ENCODE measurements at places on chromosomes 3 and 15.

GRCh38 chr3:64264501-64265109 is 39.3 kb upstream of the PRICKLE2 start:
- peak; percentile 38 for DNase-seq

DNA sequence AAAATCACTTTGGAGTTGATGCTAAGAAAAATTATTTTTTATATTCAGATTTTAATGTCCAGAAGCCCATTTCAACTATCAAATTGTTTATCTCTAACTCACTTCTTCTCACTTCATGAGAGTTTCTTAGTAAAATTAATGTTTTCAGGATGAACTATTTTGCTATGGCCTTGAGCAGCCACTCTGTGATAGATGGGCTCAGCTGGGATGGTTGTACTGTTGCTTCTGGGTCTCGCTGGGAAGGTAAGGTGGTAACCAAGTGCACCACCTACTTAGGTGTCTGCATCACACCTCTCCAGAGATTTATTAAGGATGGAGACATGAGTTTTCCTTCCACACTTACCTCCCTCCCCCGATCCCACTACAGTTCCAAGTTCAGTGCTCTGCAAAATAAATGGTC is 110.3 kb upstream of the ATP2B2 start:
- DNase-seq = no peak

- peak; percentile 17 for DNase-seq
Observed at GRCh38 chr3:141104151-141104821, 53.1 kb downstream of the SPSB4 start.

DNA sequence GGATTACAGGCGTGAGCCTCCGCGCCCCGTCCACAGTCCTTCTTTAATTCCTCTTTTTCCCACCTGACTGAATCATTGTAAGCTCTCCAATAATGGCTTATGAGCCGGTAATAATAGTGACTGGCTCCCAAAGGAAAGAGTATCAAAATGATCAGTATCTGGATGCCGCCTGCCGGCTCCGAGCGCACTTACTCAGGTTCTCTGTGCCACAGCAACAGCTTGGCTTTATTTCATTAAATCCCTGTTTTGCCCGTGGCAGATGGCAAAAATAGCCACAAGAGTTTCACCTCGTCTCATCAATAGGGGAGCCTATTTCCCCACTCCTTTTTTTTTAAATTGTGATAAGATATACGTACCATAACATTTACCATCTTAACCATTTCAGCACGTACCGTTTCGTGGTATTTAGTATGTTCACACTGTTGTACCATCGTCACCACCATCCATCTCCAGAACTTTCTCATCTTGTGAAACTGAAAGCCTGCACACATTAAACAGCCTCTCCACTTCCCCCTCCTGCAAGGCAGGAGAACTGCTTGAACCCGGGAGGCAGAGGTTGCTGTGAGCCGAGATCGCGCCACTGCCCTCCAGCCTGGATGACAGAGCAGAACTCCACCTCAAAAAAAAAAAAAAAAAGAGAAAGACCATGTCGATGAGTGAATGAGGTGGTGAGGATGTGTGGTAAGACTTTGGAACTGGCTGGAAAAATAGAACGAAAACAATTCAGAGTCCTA is 80.7 kb upstream of the DLG1 start:
- DNase-seq = peak; percentile 73

DNA sequence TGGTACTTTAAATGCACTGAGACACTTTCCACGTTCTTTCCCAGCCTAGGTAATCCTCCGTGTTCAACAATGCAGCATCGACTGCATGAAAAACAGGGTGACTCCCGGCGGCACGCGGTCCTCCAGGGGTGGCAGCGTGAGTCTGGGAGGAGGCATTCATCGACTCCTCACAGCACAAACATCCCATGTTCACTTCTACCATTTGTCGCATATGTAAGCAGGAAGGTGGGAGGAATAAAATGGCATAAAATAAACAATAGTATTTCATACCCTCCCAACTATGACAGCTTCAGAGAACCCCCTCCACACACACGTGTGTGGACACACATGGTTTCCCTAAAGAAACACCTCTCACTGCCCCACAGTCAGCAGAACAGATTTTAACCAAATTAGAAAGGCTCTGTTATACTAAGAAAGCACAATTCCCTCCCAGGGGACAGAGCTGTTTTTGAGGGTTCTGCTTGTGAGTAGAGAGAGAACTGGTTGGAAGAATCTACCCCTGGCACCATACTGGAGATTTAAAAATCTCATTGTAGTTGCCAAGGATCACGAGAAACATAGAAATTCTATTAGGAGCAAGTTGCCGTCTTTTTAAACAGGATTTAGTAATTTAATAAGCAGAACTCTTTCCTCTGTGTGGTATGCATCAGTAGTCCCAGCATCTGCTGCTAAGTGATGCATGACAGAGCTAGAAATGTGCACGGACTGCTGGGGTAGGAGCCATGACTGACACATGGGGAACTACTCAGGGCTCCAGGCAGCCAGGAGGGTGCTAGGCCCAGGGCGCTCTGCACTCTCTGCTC is 6.0 kb downstream of the FAM43A start:
- DNase-seq = peak; percentile 87

- no peak for DNase-seq
Observed at GRCh38 chr15:84598250-84598649, 2.6 kb upstream of the ZSCAN2 start.

GRCh38 chr3:2262204-2262603 is 163.5 kb downstream of the CNTN4 start:
- DNase-seq = no peak
